ENCODE measurements at places on chromosomes 16 and 17. TPM values are rescaled to one million over a fixed set of nuclear protein-coding genes. Genes with fewer than 3 reads are reported as not detected.

The LITAFD gene
- not detected for total RNA-seq

The PLA2G10 gene
- total RNA-seq, result not detected

The EPX gene
- total RNA-seq, result not detected

The NACA2 gene
- not detected for total RNA-seq

The LRRC37A gene
- 4.3 TPM for total RNA-seq

The KCNH4 gene
- not detected for total RNA-seq

The MRC2 gene
- total RNA-seq, result 51.9 TPM

The FLYWCH2 gene
- 66.2 TPM for total RNA-seq

The LGALS9B gene
- not detected for total RNA-seq

The NOTUM gene
- not detected for total RNA-seq

The TBC1D3I gene
- total RNA-seq, result not detected

The TEX14 gene
- total RNA-seq, result under 0.01 TPM

The ACSM3 gene
- total RNA-seq, result 2.5 TPM

The THOC6 gene
- total RNA-seq, result 16.1 TPM

The ZFP1 gene
- total RNA-seq, result 8.7 TPM

The CARD14 gene
- 1.4 TPM for total RNA-seq

The SNX20 gene
- total RNA-seq, result 2.4 TPM

The ZSCAN10 gene
- not detected for total RNA-seq

The RNFT1 gene
- total RNA-seq, result 18.4 TPM

The NETO2 gene
- 3.3 TPM for total RNA-seq

The ABCA6 gene
- 218 TPM for total RNA-seq

The CPHXL2 gene
- not detected for total RNA-seq

The NEUROD2 gene
- total RNA-seq, result not detected

The CHD9NB gene
- 10.9 TPM for total RNA-seq

The CHRNE gene
- total RNA-seq, result 2.5 TPM

The MYOCD gene
- total RNA-seq, result 11.6 TPM

The EVPL gene
- total RNA-seq, result not detected

The SSTR5 gene
- not detected for total RNA-seq

The PIK3R5 gene
- 21.4 TPM for total RNA-seq

The CACNA1H gene
- 12.0 TPM for total RNA-seq

The TM4SF5 gene
- total RNA-seq, result not detected

The TMEM208 gene
- total RNA-seq, result 47.6 TPM

The ZP2 gene
- total RNA-seq, result not detected

The SLC5A10 gene
- not detected for total RNA-seq

The RAP1GAP2 gene
- total RNA-seq, result 18.2 TPM

The SKAP1 gene
- total RNA-seq, result 0.59 TPM

The DOC2A gene
- 0.84 TPM for total RNA-seq

The TMEM235 gene
- not detected for total RNA-seq

The KRT9 gene
- not detected for total RNA-seq

The IL17C gene
- not detected for total RNA-seq

The KCNH6 gene
- not detected for total RNA-seq

The WNT9B gene
- total RNA-seq, result 0.90 TPM

The HES7 gene
- not detected for total RNA-seq

The GPR139 gene
- not detected for total RNA-seq

The NCBP3 gene
- total RNA-seq, result 17.3 TPM

The ELMO3 gene
- total RNA-seq, result 14.4 TPM

The SOX9 gene
- total RNA-seq, result 14.7 TPM

The TUBG2 gene
- total RNA-seq, result 48.2 TPM

The OR1A1 gene
- not detected for total RNA-seq

The ARL5C gene
- not detected for total RNA-seq

The LGALS9C gene
- not detected for total RNA-seq

The C17orf50 gene
- total RNA-seq, result not detected

The HOXB9 gene
- not detected for total RNA-seq

The TNFRSF13B gene
- not detected for total RNA-seq

Data from tibial nerve (tissue), 4 donors.